Testis (tissue), 5 donors: ENCODE measurements at places on chromosomes 6 and 20. TPM values are rescaled to one million over a fixed set of nuclear protein-coding genes. Genes with fewer than 3 reads are reported as not detected.

- DNase-seq: no peak
These were observed 333.0 kb downstream of the RFPL4B start for GRCh38 chr6:112680091-112680490.

DNA sequence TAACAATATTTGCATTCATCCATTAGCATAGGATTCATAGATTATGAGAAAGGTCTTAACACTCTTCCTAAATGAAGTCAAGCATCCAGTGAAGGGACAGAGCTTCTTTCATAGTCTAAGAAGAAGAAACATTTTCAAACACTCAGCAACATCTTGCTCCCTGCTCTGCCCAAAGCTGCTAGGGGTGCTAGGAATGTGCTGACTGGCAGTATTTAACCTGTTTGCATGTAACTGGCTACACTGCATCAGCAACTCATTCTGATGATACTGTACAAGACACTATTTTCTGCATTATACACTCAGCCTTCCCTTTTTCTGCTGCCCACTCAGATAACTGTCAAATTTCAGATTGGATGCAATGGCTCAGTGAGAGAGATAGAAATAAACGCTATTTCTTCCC lies 495.1 kb upstream of the ARID1B start:
- DNase-seq: no peak

DNA sequence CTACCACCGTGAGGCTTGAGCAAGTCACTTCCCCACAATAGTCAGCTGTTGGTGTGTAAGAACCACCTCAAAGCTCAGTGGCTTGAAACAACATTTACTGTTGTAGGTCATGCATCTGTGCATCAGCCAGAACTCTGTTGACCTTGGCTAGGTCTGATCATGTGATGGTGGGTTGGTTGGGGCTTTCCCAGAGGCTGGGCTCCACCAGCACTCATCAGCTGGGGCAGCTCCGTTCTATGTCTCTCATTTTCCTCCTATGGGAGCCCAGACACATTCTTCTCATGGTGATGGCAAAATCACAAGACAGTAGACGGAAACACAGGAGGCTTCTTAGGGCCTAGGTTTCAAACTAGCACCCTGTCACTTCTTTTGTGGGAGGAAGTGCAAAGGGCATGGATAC lies 42.8 kb upstream of the PSMF1 start:
- no peak for DNase-seq

GRCh38 chr6:147677647-147678046 lies 169.2 kb downstream of the SAMD5 start:
- no peak for DNase-seq

- DNase-seq: no peak
These were observed 25.7 kb downstream of the DSE start for GRCh38 chr6:116396441-116396840.

DNA sequence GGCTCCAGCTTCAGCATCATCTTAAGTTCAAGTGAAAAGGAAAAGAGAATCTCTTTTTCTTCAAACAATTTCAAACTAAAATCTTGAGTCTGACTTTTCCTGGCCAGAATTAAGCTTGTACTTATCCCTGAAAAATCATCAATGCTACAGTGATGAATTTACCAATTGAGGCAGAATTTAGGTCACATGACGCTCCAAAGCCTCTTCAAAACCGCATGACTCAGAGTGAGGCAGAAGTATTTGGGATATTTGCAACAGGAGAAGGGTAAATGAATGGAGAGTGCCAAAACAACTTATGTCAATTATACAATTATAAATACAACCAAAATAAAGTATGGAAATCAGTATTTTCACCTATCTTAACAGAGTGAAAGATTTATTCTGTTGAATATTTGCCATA lies 515.5 kb downstream of the COL12A1 start:
- DNase-seq: no peak

DNA sequence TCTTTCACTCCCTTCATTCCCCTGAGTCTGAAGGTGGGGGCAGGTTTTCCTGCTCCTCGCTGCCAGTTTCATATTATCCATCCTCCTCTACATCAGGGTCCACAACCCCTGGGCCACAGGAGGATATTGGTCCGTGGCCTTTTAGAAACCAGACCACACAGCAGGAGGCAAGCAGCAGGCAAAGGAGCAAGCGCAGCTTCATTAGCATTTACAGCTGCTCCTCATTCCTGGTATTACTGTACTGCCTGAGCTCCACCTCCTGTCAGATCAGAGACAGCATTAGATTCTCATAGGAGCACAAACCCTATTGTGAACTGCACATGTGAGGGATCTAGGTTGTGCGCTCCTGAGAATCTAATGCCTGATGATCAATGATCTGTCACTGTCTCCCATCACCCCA lies 380.3 kb downstream of the ARHGAP18 start:
- no peak for DNase-seq

DNA sequence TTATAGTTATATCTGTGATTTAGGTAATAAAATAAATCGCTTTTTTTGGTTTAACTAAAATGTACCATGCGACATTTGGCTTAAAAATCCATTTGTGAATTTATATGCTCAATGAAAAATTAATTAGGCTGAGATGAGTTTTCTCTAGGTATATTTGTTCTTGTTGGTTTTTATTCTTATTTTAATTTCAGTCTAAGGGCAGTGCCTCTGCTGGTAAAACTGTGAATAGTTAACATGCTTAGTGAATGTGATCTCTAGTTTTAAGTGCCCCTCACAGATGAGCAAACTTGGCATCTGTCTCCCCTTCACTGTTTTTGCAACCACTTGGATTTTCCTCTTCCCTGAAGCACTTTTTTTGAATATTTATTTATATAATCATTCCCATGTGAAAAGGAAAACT lies 822.7 kb downstream of the GRIK2 start:
- no peak for DNase-seq

DNA sequence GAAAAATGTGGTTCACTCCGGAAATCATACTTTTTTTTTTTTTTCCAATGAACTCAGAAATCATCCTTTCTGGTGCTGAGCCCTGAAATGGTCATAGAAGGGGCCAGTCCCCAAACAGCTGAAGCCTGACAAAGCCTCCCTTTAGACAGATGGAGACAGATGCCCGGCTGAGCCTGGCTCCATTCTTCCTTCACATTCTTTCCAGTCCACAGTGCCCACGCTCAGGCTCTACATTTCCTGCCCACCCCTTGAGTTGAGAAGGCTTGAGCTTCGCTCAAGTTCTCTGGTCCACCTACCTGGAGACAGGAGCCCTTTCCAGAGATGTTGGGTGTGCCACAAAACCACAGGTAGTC lies 41.2 kb downstream of the KCNK5 start:
- DNase-seq: no peak

- no peak for DNase-seq
These were observed 50.1 kb downstream of the SDHAF4 start for GRCh38 chr6:70616728-70617260.

- DNase-seq: no peak
These were observed 189.6 kb upstream of the PDE10A start for GRCh38 chr6:165852676-165853075.

DNA sequence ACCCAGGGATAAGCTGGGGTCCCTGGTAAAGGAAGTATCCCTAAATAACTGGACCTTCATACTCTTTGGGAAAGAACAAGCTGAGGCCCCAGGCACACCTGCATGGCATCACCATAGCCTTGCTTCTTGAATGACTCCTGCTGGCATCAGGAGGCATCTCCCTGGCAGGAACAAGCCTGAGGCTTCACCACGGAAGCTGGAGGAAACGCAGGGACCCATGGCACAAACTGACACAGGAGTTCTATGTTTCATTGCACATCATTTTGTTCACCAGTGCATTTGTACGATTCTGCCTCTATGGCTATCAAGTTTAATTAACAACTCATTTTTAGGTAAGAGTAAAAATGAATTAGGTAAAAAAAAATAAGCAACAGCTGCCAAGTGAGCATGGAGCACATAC lies 619 bp upstream of the PDE7B start:
- no peak for DNase-seq

GRCh38 chr6:147194652-147195411 lies 9.4 kb upstream of the STXBP5 start:
- no peak for DNase-seq

- DNase-seq: no peak
These were observed 204.5 kb downstream of the ERMARD start for GRCh38 chr6:169955731-169956437.

DNA sequence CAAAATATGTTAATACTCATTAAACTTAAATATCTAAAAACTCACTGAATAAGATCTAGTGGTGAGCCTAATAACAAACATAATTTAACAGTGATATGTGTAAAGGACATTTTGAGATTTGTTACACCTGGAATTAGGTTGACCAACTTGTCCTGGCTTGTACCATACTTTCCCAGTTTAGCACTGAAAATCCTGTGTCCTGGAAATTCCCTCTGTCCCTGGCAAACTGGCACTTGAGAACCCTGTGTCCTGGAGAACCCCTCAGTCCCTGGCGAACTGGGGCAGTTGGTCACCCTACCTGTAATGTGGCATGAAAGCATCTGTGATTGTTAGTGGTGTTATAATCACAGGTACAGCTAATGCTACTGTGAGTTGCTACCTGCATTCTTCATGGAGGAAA lies 6.9 kb upstream of the PRND start:
- no peak for DNase-seq

GRCh38 chr20:63052571-63053431 lies 46.0 kb upstream of the BHLHE23 start:
- DNase-seq: no peak

The COX4I2 gene
- total RNA-seq: 6.0 TPM

The GJA10 gene
- not detected for total RNA-seq

The IRF4 gene
- 7.4 TPM for total RNA-seq

The BTBD3 gene
- 83.6 TPM for total RNA-seq

The ARMH2 gene
- 2.1 TPM for total RNA-seq

The SCUBE3 gene
- total RNA-seq: 2.0 TPM

The GRM1 gene
- 5.6 TPM for total RNA-seq

The OR2H1 gene
- 7.5 TPM for total RNA-seq

The ZBTB46 gene
- 12.5 TPM for total RNA-seq

The UNC5CL gene
- 2.0 TPM for total RNA-seq
